Gastroesophageal sphincter (tissue), 4 donors: ENCODE measurements at places on chromosomes 4 and X. TPM values are rescaled to one million over a fixed set of nuclear protein-coding genes. Genes with fewer than 3 reads are reported as not detected.

The USO1 gene
- 111 TPM for total RNA-seq

The SMIM10L2A gene
- 0.81 TPM for total RNA-seq

The TNIP2 gene
- 71.5 TPM for total RNA-seq

The CLDN2 gene
- not detected for total RNA-seq

GRCh38 chr4:168531305-168531704 lies 34.5 kb downstream of the PALLD start:
- no peak for ATAC-seq

DNA sequence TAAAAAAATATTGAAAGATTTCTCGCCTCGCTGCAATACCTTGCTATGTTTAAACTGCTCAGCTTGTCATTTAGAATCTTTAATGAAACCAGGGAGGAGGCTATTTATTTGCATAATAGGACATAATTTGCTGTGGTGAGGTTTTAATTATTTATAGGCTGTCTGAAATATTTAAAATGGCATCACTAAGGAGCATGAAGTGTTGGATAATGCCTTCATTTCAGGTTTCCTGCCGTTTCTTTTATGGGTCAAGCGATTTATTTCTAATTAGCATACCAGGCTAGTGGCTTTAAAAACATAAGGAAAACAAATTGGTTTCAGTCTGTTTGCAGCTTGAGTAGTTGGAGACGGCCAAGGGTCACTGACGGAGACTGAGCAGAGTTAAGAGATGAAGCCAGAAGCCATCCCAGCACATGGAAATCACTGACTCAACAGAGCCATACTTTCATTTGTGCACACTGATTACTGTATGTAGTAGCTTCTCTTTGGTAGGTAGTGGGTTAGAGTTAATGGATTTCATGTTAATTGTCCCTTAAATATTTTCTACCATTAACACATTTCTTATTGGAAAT lies 1962.4 kb upstream of the TENM3 start:
- no peak for ATAC-seq

- no peak for ATAC-seq
Observed at GRCh38 chr4:184940500-184940899, 77.8 kb upstream of the HELT start.

- no peak for ATAC-seq
Observed at GRCh38 chrX:21986596-21986995, 45.5 kb upstream of the PHEX start.
